ENCODE measurements at places on chromosomes 2 and 18. TPM values are rescaled to one million over a fixed set of nuclear protein-coding genes. Genes with fewer than 3 reads are reported as not detected.

CIB4 gene
- total RNA-seq, result not detected

SLC14A1 gene
- 131 TPM for total RNA-seq

SKA1 gene
- total RNA-seq, result 0.95 TPM

TRABD2A gene
- 6.8 TPM for total RNA-seq

CAPN13 gene
- total RNA-seq, result not detected

UPP2 gene
- not detected for total RNA-seq

DNPEP gene
- 78.2 TPM for total RNA-seq

MFSD2B gene
- total RNA-seq, result under 0.01 TPM

SPAST gene
- total RNA-seq, result 20.6 TPM

ALKAL2 gene
- not detected for total RNA-seq

PECR gene
- total RNA-seq, result 15.4 TPM

CYP26B1 gene
- total RNA-seq, result 0.52 TPM
